ENCODE measurements at places on chromosomes 16 and 17.

- no peak for DNase-seq
These were observed 551 bp downstream of the WDR81 start for GRCh38 chr17:1724869-1725641.

- no peak for DNase-seq
These were observed 196.3 kb downstream of the KATNIP start for GRCh38 chr16:27746076-27746855.

GRCh38 chr16:31529108-31529936 is 1.6 kb downstream of the AHSP start:
- DNase-seq: no peak

GRCh38 chr16:89484923-89485679 is 5.3 kb downstream of the ANKRD11 start:
- DNase-seq: no peak

DNA sequence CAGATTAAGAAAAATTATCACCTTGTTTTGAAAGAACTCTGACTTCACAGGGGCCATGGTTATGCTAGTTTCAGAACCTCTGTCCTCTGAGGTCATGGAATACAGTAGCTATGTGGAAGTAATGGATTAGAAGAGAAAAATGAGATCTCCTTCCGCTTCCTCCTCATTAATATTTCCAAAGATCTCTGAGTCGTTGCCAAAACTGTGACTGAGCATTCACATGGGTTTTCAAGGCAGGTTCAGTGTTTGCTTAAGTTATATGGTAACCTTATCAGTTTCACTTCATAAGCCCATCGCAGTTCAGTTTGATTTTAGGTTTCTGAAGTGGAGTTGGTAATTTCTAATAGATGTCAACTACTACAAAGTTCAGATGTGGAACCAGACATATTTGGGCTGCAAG is 321.2 kb upstream of the SOX9 start:
- no peak for DNase-seq

- no peak for DNase-seq
These were observed 13.1 kb downstream of the KRT37 start for GRCh38 chr17:41411072-41411840.
